ENCODE measurements at places on chromosomes 5 and 9. TPM values are rescaled to one million over a fixed set of nuclear protein-coding genes. Genes with fewer than 3 reads are reported as not detected.

DNA sequence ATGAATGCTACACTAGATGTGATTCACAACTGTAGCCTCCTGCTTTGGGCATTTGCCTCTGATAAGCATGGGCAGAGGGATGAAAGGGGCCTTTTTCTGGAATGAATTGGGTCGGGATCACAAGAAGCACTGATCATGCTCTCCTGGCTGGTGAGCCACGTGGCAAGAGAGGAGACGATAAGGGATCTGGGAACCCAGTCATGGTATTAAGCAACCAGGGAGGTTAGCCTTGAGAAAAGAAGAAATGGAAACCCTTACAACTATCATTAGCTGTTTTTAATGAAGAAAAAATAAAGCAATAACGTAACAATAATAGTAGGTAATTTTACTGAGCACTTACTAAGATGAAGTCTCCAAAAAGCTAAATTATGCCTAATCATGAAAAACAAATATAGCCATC lies 50.0 kb upstream of the RAI14 start:
- no peaks in the 10 kb centered on the region for H3K36me3 ChIP-seq
- no peaks in the 10 kb centered on the region for H3K27me3 ChIP-seq
- H3K4me1 ChIP-seq, result no peaks in the 10 kb centered on the region
- no peak overlapping the region for H3K27ac ChIP-seq
- no peak overlapping the region for H3K4me3 ChIP-seq

GRCh38 chr5:96280946-96281393 lies 152.1 kb downstream of the PCSK1 start:
- no peaks in the 10 kb centered on the region for H3K36me3 ChIP-seq
- H3K27me3 ChIP-seq, result no peaks in the 10 kb centered on the region
- H3K4me3 ChIP-seq, result no peak overlapping the region
- H3K27ac ChIP-seq, result no peak overlapping the region
- H3K4me1 ChIP-seq, result no peaks in the 10 kb centered on the region

- no peak overlapping the region for H3K27ac ChIP-seq
- H3K27me3 ChIP-seq, result no peaks in the 10 kb centered on the region
- no peak overlapping the region for H3K4me3 ChIP-seq
- no peaks in the 10 kb centered on the region for H3K36me3 ChIP-seq
These were observed 69.2 kb downstream of the ANGPTL2 start for GRCh38 chr9:127053057-127053821.

GRCh38 chr5:111134087-111134486 lies 41.9 kb downstream of the WDR36 start:
- DNase-seq, result no peak
- H3K27ac ChIP-seq, result no peak overlapping the region
- no peaks in the 10 kb centered on the region for H3K27me3 ChIP-seq
- H3K4me3 ChIP-seq, result no peak overlapping the region

- no peaks in the 10 kb centered on the region for H3K4me1 ChIP-seq
- no peak overlapping the region for H3K27ac ChIP-seq
- H3K27me3 ChIP-seq, result no peaks in the 10 kb centered on the region
- no peak for DNase-seq
- H3K4me3 ChIP-seq, result no peak overlapping the region
These were observed 62.0 kb upstream of the STARD4 start for GRCh38 chr5:111574311-111574710.

DNA sequence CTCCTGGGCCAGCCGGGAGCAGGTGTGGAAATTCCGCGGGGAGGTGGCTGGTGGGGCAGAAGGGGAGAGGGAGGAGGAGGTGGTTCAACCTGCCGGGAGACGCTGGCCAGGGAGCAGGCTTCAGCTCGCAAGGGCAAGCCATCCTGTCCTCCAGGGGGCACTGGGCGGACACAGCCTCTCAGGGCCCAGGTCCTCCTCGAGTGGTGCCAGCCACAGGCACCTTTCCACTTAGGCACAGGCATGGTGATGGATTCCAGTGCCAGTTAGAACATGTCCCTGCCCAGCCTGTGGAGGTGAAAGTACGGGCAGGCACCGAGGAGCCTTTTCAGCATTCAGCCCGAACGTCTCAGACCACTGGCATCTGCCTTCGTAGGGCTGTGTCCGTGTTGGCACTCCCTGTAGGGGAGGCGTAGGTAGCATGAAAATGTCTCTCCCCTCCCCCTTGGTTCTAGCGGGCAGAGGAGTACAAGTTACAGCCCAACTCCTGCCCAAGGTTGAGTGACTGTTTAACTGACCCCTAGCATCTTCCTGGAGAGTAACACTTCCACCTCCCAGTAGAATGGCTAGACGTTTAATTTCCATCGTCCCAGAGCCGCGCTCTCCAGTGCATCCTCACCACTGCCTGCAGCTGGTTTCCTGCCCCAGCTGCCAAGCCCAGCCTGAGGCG lies 48.9 kb downstream of the DAB2IP start:
- peaks cover 33% of the 10 kb centered on the region for H3K27me3 ChIP-seq
- DNase-seq, result no peak
- H3K4me3 ChIP-seq, result peak overlapping the region; percentile 16

DNA sequence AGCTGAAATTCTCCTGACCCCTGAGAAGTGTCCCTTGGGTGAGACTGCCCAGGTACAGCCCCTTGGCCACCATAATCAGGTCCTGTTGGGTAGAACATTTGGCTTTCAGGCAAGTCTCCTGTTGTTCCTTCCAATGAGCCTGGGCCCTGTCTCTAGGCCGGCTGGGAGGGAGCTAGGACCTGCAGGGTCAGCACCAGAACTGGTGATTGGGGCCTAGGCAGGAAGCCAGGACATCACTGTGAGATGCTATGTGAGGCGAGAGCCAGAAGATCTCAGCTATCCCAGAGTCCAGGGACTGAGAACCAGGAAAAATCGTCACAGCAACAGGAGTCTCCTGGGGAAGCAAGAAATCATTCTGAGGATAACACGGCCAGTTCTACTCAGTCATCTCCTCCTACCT lies 51.5 kb downstream of the PCDH1 start:
- H3K36me3 ChIP-seq, result no peaks in the 10 kb centered on the region
- peaks cover 42% of the 10 kb centered on the region for H3K27me3 ChIP-seq
- peaks cover 3% of the 10 kb centered on the region for H3K4me1 ChIP-seq
- DNase-seq, result no peak
- no peak overlapping the region for H3K27ac ChIP-seq

DNA sequence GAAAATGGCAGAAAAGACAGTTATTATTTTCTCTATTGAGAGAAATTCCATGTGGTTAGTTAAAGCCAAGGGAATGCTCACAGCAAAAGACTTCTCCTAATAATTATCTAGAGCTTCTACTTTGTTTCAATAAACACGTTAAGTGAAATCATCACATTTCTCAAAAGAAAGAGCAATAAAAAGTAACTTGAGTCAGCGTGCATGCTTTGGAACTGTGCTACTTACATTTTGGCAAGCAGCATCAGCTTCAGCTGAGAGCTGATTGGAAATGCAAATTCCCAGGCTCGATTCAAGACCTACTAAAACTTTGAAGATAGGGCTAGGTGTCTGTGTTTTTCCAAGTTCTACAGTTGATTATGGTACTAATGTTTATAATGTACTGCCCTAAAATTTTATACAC lies 132.1 kb downstream of the CDH18 start:
- H3K4me3 ChIP-seq, result no peak overlapping the region
- H3K27me3 ChIP-seq, result no peaks in the 10 kb centered on the region
- no peaks in the 10 kb centered on the region for H3K4me1 ChIP-seq
- DNase-seq, result no peak
- H3K27ac ChIP-seq, result no peak overlapping the region
- no peaks in the 10 kb centered on the region for H3K36me3 ChIP-seq

- H3K4me1 ChIP-seq, result no peaks in the 10 kb centered on the region
- DNase-seq, result no peak
- no peaks in the 10 kb centered on the region for H3K27me3 ChIP-seq
- no peak overlapping the region for H3K27ac ChIP-seq
- H3K36me3 ChIP-seq, result no peaks in the 10 kb centered on the region
These were observed 199.2 kb upstream of the ANKRD55 start for GRCh38 chr5:56432321-56432720.

GRCh38 chr5:125411071-125411743 lies 664.8 kb upstream of the ZNF608 start:
- peak overlapping the region; percentile 46 for H3K27ac ChIP-seq
- H3K36me3 ChIP-seq, result no peaks in the 10 kb centered on the region
- no peaks in the 10 kb centered on the region for H3K27me3 ChIP-seq
- DNase-seq, result no peak

- no peak for DNase-seq
- H3K36me3 ChIP-seq, result no peaks in the 10 kb centered on the region
- H3K27me3 ChIP-seq, result peaks cover 20% of the 10 kb centered on the region
- no peaks in the 10 kb centered on the region for H3K4me1 ChIP-seq
- H3K4me3 ChIP-seq, result no peak overlapping the region
- no peak overlapping the region for H3K27ac ChIP-seq
These were observed 3.8 kb downstream of the ARSI start for GRCh38 chr5:150298701-150299451.

- no peak overlapping the region for H3K4me3 ChIP-seq
- no peak overlapping the region for H3K27ac ChIP-seq
- no peaks in the 10 kb centered on the region for H3K36me3 ChIP-seq
- H3K27me3 ChIP-seq, result peaks cover 5% of the 10 kb centered on the region
- no peaks in the 10 kb centered on the region for H3K4me1 ChIP-seq
These were observed 6.4 kb upstream of the SMIM32 start for GRCh38 chr5:136199408-136199807.

DNA sequence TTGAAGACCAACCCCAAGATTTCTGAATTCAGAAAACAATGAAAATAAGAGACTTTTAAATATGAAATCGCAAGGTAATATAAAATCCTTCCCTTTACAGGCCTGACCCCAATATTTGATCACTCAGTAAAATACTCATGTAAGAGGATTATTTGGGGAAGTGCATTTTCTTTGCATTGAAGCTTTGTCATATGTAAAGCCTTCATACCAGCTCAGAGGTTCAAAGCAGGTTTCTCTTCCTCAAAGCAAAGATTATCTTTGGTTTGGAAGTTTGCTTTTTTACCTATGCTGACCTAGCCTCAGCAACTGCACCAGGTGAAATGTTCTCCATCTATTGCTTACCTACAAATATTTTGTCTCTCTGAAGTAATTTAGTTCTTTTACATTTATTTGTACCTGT lies 106.5 kb upstream of the PARP8 start:
- H3K27me3 ChIP-seq, result no peaks in the 10 kb centered on the region
- no peak for DNase-seq
- no peak overlapping the region for H3K27ac ChIP-seq
- H3K36me3 ChIP-seq, result no peaks in the 10 kb centered on the region
- no peak overlapping the region for H3K4me3 ChIP-seq
- H3K4me1 ChIP-seq, result no peaks in the 10 kb centered on the region

- H3K36me3 ChIP-seq, result no peaks in the 10 kb centered on the region
- no peak overlapping the region for H3K4me3 ChIP-seq
These were observed 208.3 kb downstream of the GABBR2 start for GRCh38 chr9:98500337-98500919.

DNA sequence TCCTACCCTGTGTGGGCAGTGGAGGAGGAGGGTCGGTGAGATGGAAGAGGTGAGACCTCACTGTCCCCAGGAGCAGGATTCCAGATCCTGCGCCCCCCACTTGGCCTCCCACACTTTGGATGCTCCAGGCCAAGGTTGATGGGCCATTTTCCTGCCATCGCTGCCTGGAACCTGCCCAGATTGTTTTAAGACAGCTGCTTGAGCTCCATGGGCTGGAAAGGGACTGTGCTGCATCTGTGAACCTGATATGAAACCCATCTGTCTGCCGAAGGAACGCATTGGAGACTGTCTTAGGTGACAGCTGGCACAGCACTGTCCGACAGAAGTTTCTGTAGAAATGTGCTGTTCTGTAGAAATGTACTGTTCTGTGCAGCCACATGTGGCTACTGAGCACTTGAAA lies 72.7 kb upstream of the SLC25A48 start:
- no peak for DNase-seq
- no peak overlapping the region for H3K27ac ChIP-seq
- no peaks in the 10 kb centered on the region for H3K4me1 ChIP-seq

- no peak for DNase-seq
- H3K27ac ChIP-seq, result no peak overlapping the region
- H3K27me3 ChIP-seq, result peaks cover 7% of the 10 kb centered on the region
- H3K4me3 ChIP-seq, result no peak overlapping the region
- no peaks in the 10 kb centered on the region for H3K36me3 ChIP-seq
- no peaks in the 10 kb centered on the region for H3K4me1 ChIP-seq
These were observed 23.4 kb upstream of the FUBP3 start for GRCh38 chr9:130555968-130556367.

CCL19 gene
- 588 TPM for polyA plus RNA-seq

BAAT gene
- 0.11 TPM for polyA plus RNA-seq

GPX8 gene
- polyA plus RNA-seq, result 4.1 TPM

ITGA2 gene
- 3.5 TPM for polyA plus RNA-seq

DNAH5 gene
- 0.25 TPM for polyA plus RNA-seq

SUSD3 gene
- polyA plus RNA-seq, result 31.0 TPM

SOHLH1 gene
- polyA plus RNA-seq, result 0.05 TPM

PLPPR1 gene
- 0.25 TPM for polyA plus RNA-seq

TRAF2 gene
- 18.8 TPM for polyA plus RNA-seq

PCDHB9 gene
- 0.16 TPM for polyA plus RNA-seq

LRRTM2 gene
- 0.23 TPM for polyA plus RNA-seq

CRHBP gene
- 0.78 TPM for polyA plus RNA-seq

MATR3 gene
- polyA plus RNA-seq, result 253 TPM

PRR16 gene
- polyA plus RNA-seq, result 0.66 TPM

FBXW5 gene
- polyA plus RNA-seq, result 162 TPM
